ENCODE measurements at places on chromosomes 11 and 22. TPM values are rescaled to one million over a fixed set of nuclear protein-coding genes. Genes with fewer than 3 reads are reported as not detected.

SCGB1D1 gene
- not detected for total RNA-seq

SHISAL1 gene
- 2.5 TPM for total RNA-seq

DDTL gene
- 11.0 TPM for total RNA-seq

KCNJ1 gene
- total RNA-seq = not detected

C11orf71 gene
- 6.8 TPM for total RNA-seq

MS4A6A gene
- total RNA-seq = not detected

CDHR5 gene
- not detected for total RNA-seq

MISFA gene
- 1.8 TPM for total RNA-seq

C22orf31 gene
- not detected for total RNA-seq

CEP126 gene
- 1.1 TPM for total RNA-seq

KCNK4 gene
- not detected for total RNA-seq

GPR83 gene
- not detected for total RNA-seq

THAP7 gene
- total RNA-seq = 19.4 TPM

OR2AG2 gene
- 0.08 TPM for total RNA-seq

PTS gene
- total RNA-seq = 36.2 TPM

PNPLA5 gene
- not detected for total RNA-seq

CRELD2 gene
- total RNA-seq = 95.2 TPM

PRG3 gene
- total RNA-seq = not detected

TYMP gene
- total RNA-seq = 18.0 TPM

WNT7B gene
- total RNA-seq = not detected

LYVE1 gene
- total RNA-seq = 0.23 TPM

GPHA2 gene
- not detected for total RNA-seq

TUBA8 gene
- total RNA-seq = 0.75 TPM

OR9I1 gene
- not detected for total RNA-seq

FAM227A gene
- 2.2 TPM for total RNA-seq

CFAP300 gene
- total RNA-seq = 5.5 TPM

OR52H1 gene
- 0.38 TPM for total RNA-seq

PATE4 gene
- not detected for total RNA-seq

ASPHD2 gene
- total RNA-seq = 3.7 TPM

SYT7 gene
- total RNA-seq = 0.53 TPM

RBMXL2 gene
- total RNA-seq = 0.08 TPM

SLC15A3 gene
- total RNA-seq = 8.8 TPM

FXYD2 gene
- not detected for total RNA-seq

SAC3D1 gene
- 6.3 TPM for total RNA-seq

MS4A8 gene
- not detected for total RNA-seq

CRYBB2 gene
- not detected for total RNA-seq

VPREB1 gene
- not detected for total RNA-seq

OR51B5 gene
- total RNA-seq = not detected

FAM89B gene
- 5.5 TPM for total RNA-seq

RBFOX2 gene
- total RNA-seq = 155 TPM

PDGFB gene
- 13.7 TPM for total RNA-seq

DGCR2 gene
- 81.6 TPM for total RNA-seq

OR8D1 gene
- total RNA-seq = not detected

HPX gene
- 0.45 TPM for total RNA-seq

KCNJ4 gene
- total RNA-seq = not detected

OR4A15 gene
- not detected for total RNA-seq

CCDC87 gene
- total RNA-seq = 0.15 TPM

OR5B21 gene
- not detected for total RNA-seq

PDE3B gene
- total RNA-seq = 0.35 TPM

MGAT3 gene
- total RNA-seq = 0.23 TPM

APOA5 gene
- not detected for total RNA-seq

MS4A12 gene
- not detected for total RNA-seq

GAB4 gene
- total RNA-seq = not detected

CCND1 gene
- total RNA-seq = 627 TPM

PDGFD gene
- total RNA-seq = 61.0 TPM
